ENCODE measurements at places on chromosomes 12 and 14. TPM values are rescaled to one million over a fixed set of nuclear protein-coding genes. Genes with fewer than 3 reads are reported as not detected.

- H3K4me1 ChIP-seq = peaks cover 22% of the 10 kb centered on the region
- no peaks in the 10 kb centered on the region for H3K27me3 ChIP-seq
- no peaks in the 10 kb centered on the region for H3K36me3 ChIP-seq
These were observed 13.2 kb downstream of the TAOK3 start for GRCh38 chr12:118359541-118359915.

GRCh38 chr12:46435029-46435428, 62.5 kb upstream of the SLC38A2 start:
- no peaks in the 10 kb centered on the region for H3K36me3 ChIP-seq
- no peaks in the 10 kb centered on the region for H3K27me3 ChIP-seq
- H3K27ac ChIP-seq = no peak overlapping the region

DNA sequence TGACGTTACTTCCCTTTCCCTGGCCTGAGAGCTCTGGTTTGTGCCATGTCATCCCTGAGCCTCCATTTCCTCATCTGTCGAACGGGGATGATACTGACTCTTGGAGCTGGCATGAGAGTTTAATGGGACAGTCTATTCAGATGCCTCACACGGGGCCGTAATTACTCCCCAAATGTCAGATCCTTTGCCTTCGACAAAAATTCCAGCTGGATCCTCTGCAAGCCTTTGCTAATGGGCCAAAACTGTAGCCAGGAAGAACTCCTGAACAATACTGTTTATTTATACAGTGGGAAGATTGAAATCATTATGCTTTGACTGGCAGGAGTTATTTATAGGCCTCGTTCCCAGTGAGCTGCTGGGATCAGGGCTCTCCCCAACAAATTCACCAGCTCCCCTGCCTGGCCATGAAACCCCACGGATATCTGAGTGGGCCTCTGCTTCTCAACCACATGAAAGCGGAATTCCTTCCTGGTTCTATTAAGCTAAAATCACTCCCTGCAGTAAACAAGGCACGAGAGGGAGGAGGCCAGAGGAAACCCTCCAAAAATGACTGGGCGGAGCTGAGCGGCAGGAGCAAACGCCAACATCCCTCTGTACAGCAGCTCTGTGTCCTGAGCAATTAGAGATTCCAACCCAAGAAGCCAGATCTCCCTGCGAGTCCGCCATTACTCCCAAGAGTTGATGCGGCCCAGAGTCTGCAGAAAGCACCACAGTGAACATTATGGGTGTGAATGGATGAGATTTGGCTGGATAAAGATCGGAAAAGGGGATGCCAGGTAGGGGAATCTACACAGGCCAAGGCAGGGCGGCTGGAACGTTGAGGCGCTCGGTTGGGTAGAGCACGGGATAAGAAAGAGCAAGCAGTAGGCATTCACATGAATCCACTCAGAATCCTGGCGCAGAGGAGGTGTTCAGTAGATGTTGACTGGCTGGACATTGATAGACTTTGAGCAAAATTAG, 326.1 kb downstream of the BCL11B start:
- H3K27me3 ChIP-seq = no peaks in the 10 kb centered on the region
- no peak overlapping the region for H3K27ac ChIP-seq
- no peaks in the 10 kb centered on the region for H3K4me1 ChIP-seq
- no peaks in the 10 kb centered on the region for H3K36me3 ChIP-seq
- H3K4me3 ChIP-seq = no peak overlapping the region

Gene CCDC175
- not detected for total RNA-seq

GRCh38 chr12:122471324-122472226, 29.2 kb downstream of the ZCCHC8 start:
- H3K4me3 ChIP-seq = no peak overlapping the region
- H3K27ac ChIP-seq = no peak overlapping the region
- no peaks in the 10 kb centered on the region for H3K27me3 ChIP-seq

- no peaks in the 10 kb centered on the region for H3K4me1 ChIP-seq
- no peaks in the 10 kb centered on the region for H3K27me3 ChIP-seq
- no peak overlapping the region for H3K27ac ChIP-seq
- H3K36me3 ChIP-seq = no peaks in the 10 kb centered on the region
- DNase-seq = peak; percentile 22
These were observed 114.6 kb downstream of the PPFIA2 start for GRCh38 chr12:81644503-81644902.

Gene ASCL1
- total RNA-seq = not detected

Gene FOXA1
- total RNA-seq = 271 TPM

- H3K4me1 ChIP-seq = no peaks in the 10 kb centered on the region
- no peaks in the 10 kb centered on the region for H3K27me3 ChIP-seq
- no peaks in the 10 kb centered on the region for H3K36me3 ChIP-seq
- no peak overlapping the region for H3K27ac ChIP-seq
- H3K4me3 ChIP-seq = no peak overlapping the region
- no peak for DNase-seq
These were observed 3.6 kb upstream of the MDGA2 start for GRCh38 chr14:47678993-47679392.

DNA sequence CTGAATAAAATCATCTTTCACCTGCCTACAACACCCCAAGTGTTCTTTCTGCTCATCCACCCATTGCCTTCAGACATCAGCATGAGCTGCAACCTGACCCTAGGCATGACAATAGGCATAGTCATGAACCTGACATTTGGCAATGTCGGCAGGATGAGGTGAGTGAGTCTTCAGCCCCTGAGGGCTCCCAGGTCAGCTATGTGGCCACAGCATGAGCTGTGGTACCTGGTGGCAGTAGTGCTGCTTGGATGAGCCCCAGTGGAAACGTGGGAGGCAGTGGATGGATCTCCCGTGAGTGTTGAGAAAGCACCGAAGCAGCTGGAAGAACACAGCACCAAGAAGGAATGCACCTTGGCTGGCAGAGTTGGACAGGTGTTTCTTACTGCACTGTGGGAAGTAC, 334.8 kb upstream of the FAR2 start:
- DNase-seq = no peak
- no peaks in the 10 kb centered on the region for H3K27me3 ChIP-seq
- no peaks in the 10 kb centered on the region for H3K4me1 ChIP-seq
- H3K4me3 ChIP-seq = no peak overlapping the region

GRCh38 chr14:102490456-102490855, 19.1 kb downstream of the ANKRD9 start:
- no peaks in the 10 kb centered on the region for H3K36me3 ChIP-seq
- H3K4me1 ChIP-seq = no peaks in the 10 kb centered on the region
- no peak overlapping the region for H3K4me3 ChIP-seq

Gene SLC10A1
- 2.6 TPM for total RNA-seq

DNA sequence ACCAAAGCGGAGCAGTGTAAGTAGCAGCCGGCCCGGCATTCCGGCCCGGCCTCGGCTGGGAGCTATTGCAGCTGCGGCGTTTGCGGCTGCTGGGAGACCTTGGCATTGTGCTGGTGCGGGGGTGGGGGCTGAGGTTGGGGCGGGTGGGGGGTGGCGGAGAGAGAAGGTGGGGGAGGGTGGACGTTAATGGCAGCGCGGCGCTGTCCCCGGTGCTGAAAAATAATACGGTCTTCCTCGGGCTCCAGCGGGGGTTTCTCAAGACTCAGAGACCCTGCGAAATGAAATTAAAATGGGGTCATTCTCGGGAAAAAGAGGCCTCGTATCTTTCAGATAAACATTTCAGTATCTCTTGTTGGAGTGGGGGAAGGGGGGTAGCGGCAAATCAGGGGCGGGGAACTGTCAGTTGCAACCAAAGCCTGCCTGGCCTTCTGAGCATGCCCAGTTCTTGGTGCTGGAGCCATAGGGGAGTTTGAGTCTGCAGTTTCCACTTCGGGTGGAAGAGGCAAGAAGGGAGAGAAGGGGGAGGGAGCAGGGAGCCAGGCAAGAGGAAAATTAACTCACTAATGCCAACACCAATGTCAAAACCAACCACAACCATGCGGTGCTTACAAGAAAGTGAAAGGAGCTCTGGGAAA, 414 bp downstream of the UNC79 start:
- DNase-seq = no peak
- no peaks in the 10 kb centered on the region for H3K4me1 ChIP-seq
- no peak overlapping the region for H3K4me3 ChIP-seq
- no peak overlapping the region for H3K27ac ChIP-seq

- H3K4me1 ChIP-seq = peaks cover 8% of the 10 kb centered on the region
- DNase-seq = no peak
- H3K27ac ChIP-seq = no peak overlapping the region
- H3K4me3 ChIP-seq = no peak overlapping the region
- no peaks in the 10 kb centered on the region for H3K36me3 ChIP-seq
These were observed 9.2 kb upstream of the TMEM117 start for GRCh38 chr12:43826681-43827080.

DNA sequence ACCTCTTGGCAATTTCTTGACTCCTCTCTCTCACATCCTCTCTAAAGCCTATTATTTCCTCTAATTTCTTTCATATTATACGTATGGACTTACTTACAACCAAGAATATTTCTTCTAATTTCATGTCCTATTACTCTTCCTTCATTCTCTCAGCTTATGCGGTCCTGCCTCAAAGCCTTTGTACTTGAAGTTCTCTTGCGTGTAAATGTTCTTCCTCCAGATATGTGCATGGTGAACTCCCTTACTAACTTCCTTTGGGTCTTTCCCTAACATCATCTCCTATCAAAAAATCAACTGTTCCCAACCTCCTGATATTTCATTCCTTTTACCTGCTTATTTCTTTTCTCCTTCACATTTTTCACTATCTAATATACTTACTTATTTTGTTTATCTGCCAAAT, 23.1 kb downstream of the DNAL1 start:
- peaks cover 14% of the 10 kb centered on the region for H3K4me1 ChIP-seq
- H3K4me3 ChIP-seq = no peak overlapping the region
- H3K27ac ChIP-seq = no peak overlapping the region
- no peak for DNase-seq
- H3K27me3 ChIP-seq = no peaks in the 10 kb centered on the region
- H3K36me3 ChIP-seq = no peaks in the 10 kb centered on the region

DNA sequence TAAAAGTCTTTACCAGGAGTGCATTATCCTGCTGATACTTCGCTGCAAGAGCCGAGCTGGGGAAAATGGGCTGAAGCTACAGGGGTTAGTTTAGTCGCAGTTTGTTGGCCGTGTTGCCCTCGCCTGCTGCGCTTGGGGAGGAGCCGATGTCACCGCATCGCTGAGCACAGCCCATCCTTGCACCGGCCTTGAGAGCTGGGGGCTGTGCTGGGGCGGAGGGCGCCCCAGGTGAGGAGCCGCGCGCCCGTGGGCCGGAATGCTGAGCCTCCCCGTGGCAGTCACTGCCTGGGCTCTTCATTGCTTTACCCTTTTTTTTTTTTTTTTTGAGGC, 50.0 kb downstream of the ADGRD1 start:
- no peaks in the 10 kb centered on the region for H3K4me1 ChIP-seq
- no peak for DNase-seq

Gene LYZ
- 16.9 TPM for total RNA-seq

DNA sequence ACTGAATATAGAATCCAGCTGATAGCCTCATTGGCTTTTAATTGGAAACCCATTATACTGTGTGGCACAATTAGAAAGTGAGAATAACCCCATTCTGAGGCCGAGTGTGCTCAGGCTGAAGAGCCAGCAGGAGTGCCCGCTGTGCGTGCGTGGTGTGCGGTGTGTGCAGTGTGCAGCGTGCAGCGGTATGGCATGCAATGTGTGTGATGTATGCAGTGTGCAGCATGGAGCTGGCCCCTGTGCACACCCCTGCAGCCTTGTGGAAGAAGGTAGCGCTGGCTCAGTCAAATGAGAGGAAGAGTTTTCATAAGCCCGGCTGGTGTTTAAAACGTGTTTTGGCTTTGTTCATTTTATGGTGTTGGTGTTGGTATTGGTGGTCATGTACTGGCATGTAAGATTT, 22.9 kb downstream of the CKB start:
- H3K4me3 ChIP-seq = no peak overlapping the region
- H3K27ac ChIP-seq = peak overlapping the region; percentile 47
- H3K36me3 ChIP-seq = peaks cover 6% of the 10 kb centered on the region
- no peaks in the 10 kb centered on the region for H3K27me3 ChIP-seq
- no peaks in the 10 kb centered on the region for H3K4me1 ChIP-seq

GRCh38 chr12:52837413-52837741, 3.3 kb upstream of the KRT79 start:
- H3K36me3 ChIP-seq = no peaks in the 10 kb centered on the region
- no peak overlapping the region for H3K27ac ChIP-seq
- H3K4me3 ChIP-seq = no peak overlapping the region
- H3K4me1 ChIP-seq = peaks cover 10% of the 10 kb centered on the region

DNA sequence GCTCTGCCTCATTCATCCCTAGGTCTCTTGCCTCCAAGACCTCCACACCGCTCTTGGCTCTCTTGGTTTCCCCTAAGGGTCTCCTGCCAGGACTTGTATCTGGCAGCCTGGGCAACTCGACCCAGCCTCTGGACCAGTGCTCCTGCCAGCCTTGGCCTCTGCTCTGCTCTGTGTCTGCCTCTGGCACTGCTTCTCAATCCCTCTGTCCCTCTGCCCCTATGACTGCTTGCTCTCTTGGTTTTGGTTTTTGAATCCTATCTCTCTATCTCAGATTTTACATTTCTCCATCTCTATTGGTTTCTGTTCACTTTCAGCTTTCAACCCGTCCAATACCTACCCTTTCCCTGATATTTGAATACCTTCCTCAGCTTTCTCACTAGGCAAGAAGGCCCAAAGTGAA, 6.3 kb downstream of the ITGA5 start:
- H3K27ac ChIP-seq = no peak overlapping the region
- no peak overlapping the region for H3K4me3 ChIP-seq
- no peaks in the 10 kb centered on the region for H3K4me1 ChIP-seq
- DNase-seq = no peak

DNA sequence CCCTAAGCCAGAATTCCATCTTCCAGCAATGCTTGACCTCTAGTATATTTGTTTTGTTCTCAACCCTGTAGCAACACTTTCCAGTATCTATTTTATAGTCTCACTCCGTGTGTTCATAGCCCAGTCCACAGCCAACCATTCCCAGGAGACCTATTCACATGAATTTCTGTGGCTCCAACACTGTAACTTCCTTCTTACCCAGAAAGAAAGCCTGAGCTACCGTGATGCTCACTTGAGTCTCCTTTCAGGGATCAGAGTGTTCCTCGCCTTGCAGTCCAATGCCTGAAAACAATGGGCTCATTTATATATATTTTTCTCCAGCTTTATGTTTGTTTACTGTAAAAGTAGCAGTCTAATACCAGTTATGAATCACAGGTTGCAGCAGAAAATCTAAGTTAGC, 645.0 kb upstream of the NOVA1 start:
- H3K27me3 ChIP-seq = no peaks in the 10 kb centered on the region
- DNase-seq = no peak
- no peaks in the 10 kb centered on the region for H3K4me1 ChIP-seq
- no peaks in the 10 kb centered on the region for H3K36me3 ChIP-seq

Gene AICDA
- not detected for total RNA-seq

GRCh38 chr12:98416845-98417244, 98.5 kb upstream of the TMPO start:
- no peaks in the 10 kb centered on the region for H3K36me3 ChIP-seq
- no peak overlapping the region for H3K27ac ChIP-seq
- H3K4me3 ChIP-seq = no peak overlapping the region

Gene FAM181A
- total RNA-seq = not detected

Gene SLC16A7
- 6.6 TPM for total RNA-seq

- no peaks in the 10 kb centered on the region for H3K36me3 ChIP-seq
- H3K4me3 ChIP-seq = no peak overlapping the region
- H3K4me1 ChIP-seq = peaks cover 19% of the 10 kb centered on the region
- no peaks in the 10 kb centered on the region for H3K27me3 ChIP-seq
- H3K27ac ChIP-seq = no peak overlapping the region
- no peak for DNase-seq
These were observed 105.4 kb downstream of the ITPR2 start for GRCh38 chr12:26727482-26728204.

GRCh38 chr12:31896514-31897039, 62.6 kb upstream of the RESF1 start:
- H3K4me3 ChIP-seq = no peak overlapping the region
- no peaks in the 10 kb centered on the region for H3K36me3 ChIP-seq
- peaks cover 7% of the 10 kb centered on the region for H3K4me1 ChIP-seq
- no peak overlapping the region for H3K27ac ChIP-seq
- H3K27me3 ChIP-seq = no peaks in the 10 kb centered on the region

GRCh38 chr12:51744235-51744634, 104.3 kb downstream of the FIGNL2 start:
- DNase-seq = no peak
- no peaks in the 10 kb centered on the region for H3K36me3 ChIP-seq
- no peak overlapping the region for H3K27ac ChIP-seq
- H3K4me3 ChIP-seq = no peak overlapping the region
- H3K4me1 ChIP-seq = no peaks in the 10 kb centered on the region

Gene MMP17
- total RNA-seq = 3.6 TPM
